Naive thymus-derived CD8-positive, alpha-beta T cell (primary cell): ENCODE measurements at places on chromosomes 2 and 18. TPM values are rescaled to one million over a fixed set of nuclear protein-coding genes. Genes with fewer than 3 reads are reported as not detected.

DNA sequence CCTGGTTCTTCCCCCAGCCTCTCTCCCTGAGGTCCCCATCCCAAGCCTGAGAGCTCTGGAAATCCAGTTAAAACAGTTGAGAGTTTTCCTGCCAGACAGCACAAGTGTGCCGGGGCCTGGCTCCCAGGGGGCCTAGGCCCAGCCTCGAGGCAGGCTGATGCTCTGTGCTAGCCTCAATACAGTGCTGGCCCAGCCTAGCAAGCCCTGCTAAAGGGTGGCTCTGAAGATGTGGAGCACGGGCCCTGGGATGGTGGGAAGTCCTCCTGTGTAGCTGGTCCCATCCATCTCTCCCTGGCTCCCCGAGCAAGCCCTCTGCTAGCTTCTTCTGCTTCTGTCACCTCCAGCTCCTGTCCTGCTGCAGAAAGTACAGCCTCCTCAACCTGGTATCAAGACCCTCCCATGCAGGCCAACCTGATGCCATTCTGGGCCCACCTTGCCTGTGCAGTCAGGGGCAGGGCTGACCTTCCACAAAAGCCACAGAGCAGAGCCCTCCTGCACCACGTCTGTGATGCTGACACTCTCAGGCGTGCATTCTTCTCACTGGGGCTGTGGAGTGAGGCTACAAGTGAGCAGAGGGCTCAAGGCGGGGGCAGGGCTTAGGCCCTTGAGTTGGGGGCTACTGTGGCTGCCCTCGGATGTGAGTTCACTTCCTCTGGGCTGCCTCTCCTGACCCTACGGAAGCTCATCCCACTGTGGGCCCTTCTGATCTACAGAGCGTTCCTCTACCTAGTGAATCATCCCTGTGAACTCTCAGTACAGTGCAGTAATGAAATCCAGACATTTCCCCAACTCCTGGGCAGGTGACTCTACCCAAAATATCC lies 60.1 kb upstream of the LAPTM4A start:
- no peak for DNase-seq
- peaks cover 18% of the 10 kb centered on the region for H3K27me3 ChIP-seq
- H3K36me3 ChIP-seq, result no peaks in the 10 kb centered on the region
- no peak overlapping the region for H3K27ac ChIP-seq

GRCh38 chr18:8450898-8451665 lies 158.2 kb upstream of the RAB12 start:
- DNase-seq, result no peak
- no peak overlapping the region for H3K27ac ChIP-seq

GRCh38 chr2:94994914-94995552 lies 30.5 kb upstream of the MAL start:
- no peak overlapping the region for H3K27ac ChIP-seq
- no peak overlapping the region for H3K4me3 ChIP-seq
- peaks cover 5% of the 10 kb centered on the region for H3K4me1 ChIP-seq
- H3K27me3 ChIP-seq, result peaks cover 31% of the 10 kb centered on the region
- H3K36me3 ChIP-seq, result no peaks in the 10 kb centered on the region
- DNase-seq, result no peak

- no peak overlapping the region for H3K4me3 ChIP-seq
- H3K4me1 ChIP-seq, result no peaks in the 10 kb centered on the region
- H3K36me3 ChIP-seq, result peaks cover 37% of the 10 kb centered on the region
- H3K27me3 ChIP-seq, result no peaks in the 10 kb centered on the region
- no peak overlapping the region for H3K27ac ChIP-seq
- DNase-seq, result no peak
These were observed 26.5 kb upstream of the PHLPP1 start for GRCh38 chr18:62688743-62689317.

GRCh38 chr18:21179590-21180220 lies 62.3 kb upstream of the GREB1L start:
- H3K4me1 ChIP-seq, result no peaks in the 10 kb centered on the region
- H3K4me3 ChIP-seq, result no peak overlapping the region

GRCh38 chr2:178142274-178143065 lies 30.2 kb downstream of the RBM45 start:
- DNase-seq, result no peak
- peaks cover 5% of the 10 kb centered on the region for H3K27me3 ChIP-seq
- no peaks in the 10 kb centered on the region for H3K36me3 ChIP-seq
- H3K27ac ChIP-seq, result no peak overlapping the region
- no peaks in the 10 kb centered on the region for H3K4me1 ChIP-seq

DNA sequence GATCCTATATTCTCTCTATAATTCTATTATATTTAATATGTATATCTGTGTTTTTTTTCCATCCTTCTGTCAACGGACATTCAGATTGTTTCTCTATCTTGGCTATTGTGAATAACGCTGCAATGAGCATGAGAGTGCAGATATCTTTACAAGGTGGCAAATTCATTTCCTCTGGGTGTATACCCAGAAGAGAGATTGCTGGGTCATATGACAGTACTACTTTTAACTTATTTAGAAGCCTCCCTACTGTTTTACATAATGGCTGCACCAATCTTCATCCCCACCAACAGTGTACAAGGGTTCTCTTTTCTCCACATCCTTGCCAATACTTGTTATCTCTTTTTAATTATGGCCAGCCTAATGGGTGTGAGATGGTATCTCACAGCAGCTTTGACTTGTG lies 66.5 kb downstream of the TSPYL6 start:
- H3K4me3 ChIP-seq, result no peak overlapping the region
- peaks cover 4% of the 10 kb centered on the region for H3K4me1 ChIP-seq
- no peak overlapping the region for H3K27ac ChIP-seq
- no peak for DNase-seq

- no peak for DNase-seq
- H3K4me1 ChIP-seq, result peaks cover 2% of the 10 kb centered on the region
- no peak overlapping the region for H3K4me3 ChIP-seq
- H3K36me3 ChIP-seq, result peaks cover 10% of the 10 kb centered on the region
- H3K27ac ChIP-seq, result no peak overlapping the region
These were observed 156.8 kb downstream of the L3MBTL4 start for GRCh38 chr18:6257950-6258349.

DNA sequence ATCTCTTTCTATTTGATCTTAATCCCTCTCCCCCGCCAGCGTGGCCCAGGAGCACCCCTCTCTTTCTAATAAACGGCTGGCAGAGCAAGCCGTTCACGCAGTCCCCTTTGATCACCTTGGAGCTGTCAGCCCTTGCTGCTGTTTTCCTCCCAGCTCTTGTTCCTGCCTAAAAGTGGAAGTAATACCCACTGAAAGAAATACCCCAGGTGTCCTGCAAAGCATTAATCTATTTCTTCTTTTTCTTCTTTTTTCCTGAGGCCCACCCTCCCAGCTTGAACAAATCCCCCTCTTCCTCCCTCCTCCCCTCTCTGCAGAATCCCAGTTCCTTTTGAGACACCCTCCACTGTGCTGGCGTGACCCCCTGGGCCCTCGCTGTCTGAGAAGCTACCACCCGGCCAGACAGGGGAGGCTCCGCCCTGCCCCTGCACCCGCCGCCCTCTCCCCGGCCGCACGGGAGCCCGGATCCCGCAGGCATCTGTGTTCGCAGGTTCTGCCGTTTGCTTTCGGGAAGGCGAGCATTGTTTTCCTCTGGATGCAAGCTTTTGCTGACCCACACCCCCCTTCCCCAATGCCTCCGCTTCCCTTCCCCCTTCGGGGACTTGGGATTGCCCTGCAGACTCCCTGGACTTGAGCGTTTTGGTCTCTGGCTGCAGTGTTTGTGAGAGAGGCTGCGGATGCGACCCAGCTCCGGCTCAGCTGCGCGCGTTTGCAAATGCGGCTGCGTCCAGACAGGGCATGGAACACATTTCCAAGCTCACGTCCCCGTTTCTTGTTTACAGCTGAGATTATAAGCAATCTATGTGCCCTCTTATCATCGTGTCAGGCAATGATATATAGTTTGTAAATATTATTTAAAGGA lies 631.5 kb downstream of the NYAP2 start:
- H3K4me3 ChIP-seq, result peak overlapping the region; percentile 77
- no peak overlapping the region for H3K27ac ChIP-seq
- no peaks in the 10 kb centered on the region for H3K36me3 ChIP-seq
- no peak for DNase-seq
- peaks cover 25% of the 10 kb centered on the region for H3K4me1 ChIP-seq

DNA sequence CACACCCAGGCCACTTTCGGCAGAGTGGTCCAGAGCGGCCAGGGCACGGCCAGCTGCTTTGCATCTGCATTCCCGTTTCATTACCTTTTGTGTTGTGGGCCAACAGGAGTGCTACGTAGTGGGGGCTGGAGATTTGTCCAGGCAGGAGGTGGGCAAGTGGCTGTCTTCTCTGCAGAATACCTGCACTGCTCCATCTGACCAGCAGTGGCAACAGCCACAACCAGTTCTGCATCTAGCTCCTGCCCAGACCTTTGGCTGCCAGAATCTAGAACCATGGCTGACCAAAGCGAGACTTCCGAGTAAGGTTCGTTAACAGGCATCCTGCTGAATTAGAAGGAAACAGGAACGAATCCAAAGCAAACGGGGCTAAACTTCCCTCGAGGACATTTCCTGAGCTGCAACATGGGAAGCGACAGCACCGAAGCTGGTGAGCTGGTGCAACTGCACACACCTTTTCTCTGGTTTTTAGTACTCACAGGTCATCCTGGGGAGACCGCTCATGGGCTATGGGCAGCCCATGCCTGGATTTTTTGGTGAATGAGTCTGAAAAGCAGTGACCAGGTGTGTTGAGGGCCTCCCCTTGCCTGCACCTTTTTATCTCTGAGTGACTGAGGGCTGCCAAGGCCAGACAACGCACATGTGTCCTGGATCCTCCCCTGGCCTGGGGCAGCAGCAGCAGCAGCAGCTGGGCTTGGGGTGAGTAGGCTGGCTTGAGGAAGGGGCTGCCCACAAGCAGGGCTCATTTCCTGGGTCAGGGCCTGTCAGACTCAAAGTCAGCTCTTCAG lies 10.5 kb downstream of the GDF7 start:
- H3K4me3 ChIP-seq, result no peak overlapping the region
- DNase-seq, result no peak
- peak overlapping the region; percentile 81 for H3K27ac ChIP-seq

DNA sequence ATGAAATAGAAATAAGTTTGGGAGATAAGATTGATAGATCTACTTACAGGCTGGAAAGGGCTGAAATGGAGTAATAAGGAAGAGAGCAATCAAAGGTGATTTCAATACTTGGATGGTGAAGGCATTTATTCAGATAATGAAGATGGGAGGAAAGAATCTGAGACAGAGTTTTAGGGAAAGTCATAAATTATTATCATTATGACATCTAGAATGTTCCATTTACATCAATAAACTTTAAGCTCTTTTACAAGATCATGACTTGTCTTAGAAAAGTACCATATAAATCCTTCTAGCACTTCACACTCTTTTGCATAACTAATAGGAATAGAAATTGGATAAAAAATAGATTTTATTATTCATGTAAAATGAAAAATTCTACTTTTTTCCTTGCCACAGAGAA lies 2.2 kb downstream of the SCN9A start:
- peaks cover 13% of the 10 kb centered on the region for H3K27me3 ChIP-seq
- H3K4me3 ChIP-seq, result no peak overlapping the region
- H3K36me3 ChIP-seq, result no peaks in the 10 kb centered on the region
- no peak overlapping the region for H3K27ac ChIP-seq

- no peak overlapping the region for H3K27ac ChIP-seq
- H3K36me3 ChIP-seq, result peaks cover 21% of the 10 kb centered on the region
- no peaks in the 10 kb centered on the region for H3K27me3 ChIP-seq
- no peak for DNase-seq
- no peaks in the 10 kb centered on the region for H3K4me1 ChIP-seq
- H3K4me3 ChIP-seq, result no peak overlapping the region
These were observed 2.4 kb downstream of the TTN start for GRCh38 chr2:178804791-178805190.

DNA sequence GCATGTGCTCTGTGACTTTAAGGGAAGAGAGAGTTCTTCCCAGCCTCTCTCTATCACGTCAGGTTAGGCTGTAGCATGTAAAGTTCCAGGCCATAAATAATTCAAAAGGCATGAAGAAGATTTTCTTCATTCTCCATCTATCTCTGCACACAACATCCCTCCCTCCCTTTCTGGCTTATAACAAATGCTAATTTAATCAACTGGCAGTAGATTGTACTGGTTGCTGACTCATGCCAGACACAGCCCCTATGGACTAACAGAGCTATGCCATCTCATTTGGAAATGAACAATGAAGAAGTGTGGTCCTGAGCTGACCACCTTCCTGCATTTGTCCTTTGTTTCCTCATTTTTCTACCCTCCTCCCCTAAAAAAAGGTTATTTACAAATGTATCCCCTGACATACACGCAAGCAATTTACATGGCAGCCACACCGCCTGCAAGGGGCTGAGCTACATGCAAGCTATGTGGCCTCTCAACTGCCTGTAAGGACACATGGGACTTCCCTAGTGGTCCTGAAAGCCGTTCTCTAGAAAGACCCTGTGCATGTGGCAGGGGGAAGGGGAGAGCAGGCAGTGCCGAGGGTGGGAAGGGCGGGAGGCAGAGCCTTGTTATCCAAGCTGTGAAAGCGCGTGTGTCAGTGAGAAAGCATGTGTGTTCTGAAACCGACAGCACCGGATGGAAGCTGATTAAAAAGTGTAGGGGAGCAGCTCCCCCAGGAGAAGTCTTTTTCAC lies 90.9 kb upstream of the KLF7 start:
- no peaks in the 10 kb centered on the region for H3K27me3 ChIP-seq
- no peak overlapping the region for H3K4me3 ChIP-seq
- DNase-seq, result no peak
- no peaks in the 10 kb centered on the region for H3K4me1 ChIP-seq
- no peaks in the 10 kb centered on the region for H3K36me3 ChIP-seq

DNA sequence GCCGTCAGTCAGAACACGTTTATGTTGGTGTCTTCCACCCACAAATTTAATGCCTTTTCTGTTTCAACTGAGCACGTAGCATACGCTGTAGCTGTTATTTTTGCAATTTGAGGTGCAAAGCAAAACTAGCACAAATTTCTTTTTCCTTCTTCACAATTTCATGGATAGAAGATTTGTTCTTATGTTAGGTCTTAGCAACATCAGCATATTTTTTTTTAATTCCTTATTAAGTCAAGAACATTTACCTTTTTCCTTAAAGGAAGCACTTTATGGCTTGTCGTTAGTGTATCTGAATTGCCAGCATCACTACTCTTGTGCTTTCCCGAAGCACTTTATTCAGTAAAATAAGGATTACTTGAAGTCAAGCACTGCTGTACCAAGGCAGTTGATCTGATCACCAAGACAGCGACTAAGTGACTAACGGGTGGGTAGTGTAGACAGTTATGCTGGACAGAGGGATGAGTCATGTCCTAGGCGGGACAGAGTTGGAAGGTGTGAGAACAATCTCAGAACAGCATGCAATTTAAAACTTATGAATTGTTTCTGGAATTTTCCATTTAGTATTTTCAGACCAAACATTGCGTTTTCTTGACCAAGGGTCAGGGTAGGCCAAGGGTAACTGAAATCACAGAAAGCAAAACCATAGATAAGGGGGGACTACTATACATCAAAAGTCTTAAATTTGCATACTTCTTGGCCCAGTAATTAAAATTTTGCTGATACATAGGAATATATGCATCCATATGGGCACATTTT lies 13.3 kb downstream of the BABAM2 start:
- no peak overlapping the region for H3K4me3 ChIP-seq
- peaks cover 71% of the 10 kb centered on the region for H3K36me3 ChIP-seq
- peaks cover 24% of the 10 kb centered on the region for H3K4me1 ChIP-seq
- no peak overlapping the region for H3K27ac ChIP-seq
- DNase-seq, result no peak

Gene PLEK
- 3.9 TPM for total RNA-seq

Gene C2orf81
- total RNA-seq, result 9.8 TPM

Gene RASGRP3
- total RNA-seq, result 3.7 TPM
